Hematopoietic multipotent progenitor cell treated with erythropoietin and hydrocortisone succinate and interleukin-3 and kit ligand, for 8 days (in vitro differentiated cells): ENCODE measurements at places on chromosomes 2 and 18.

GRCh38 chr18:59575995-59576394 lies 121.2 kb downstream of the CCBE1 start:
- no peak for DNase-seq

- no peak for DNase-seq
Observed at GRCh38 chr2:189502714-189503113, 61.4 kb downstream of the WDR75 start.

- no peak for DNase-seq
Observed at GRCh38 chr2:163248376-163249253, 410.0 kb upstream of the KCNH7 start.

GRCh38 chr2:73268366-73268829 lies 15.9 kb downstream of the FBXO41 start:
- no peak for DNase-seq

- no peak for DNase-seq
Observed at GRCh38 chr2:47118581-47118980, 36.5 kb downstream of the STPG4 start.

- no peak for DNase-seq
Observed at GRCh38 chr18:49279041-49279440, 181.4 kb downstream of the DYM start.

DNA sequence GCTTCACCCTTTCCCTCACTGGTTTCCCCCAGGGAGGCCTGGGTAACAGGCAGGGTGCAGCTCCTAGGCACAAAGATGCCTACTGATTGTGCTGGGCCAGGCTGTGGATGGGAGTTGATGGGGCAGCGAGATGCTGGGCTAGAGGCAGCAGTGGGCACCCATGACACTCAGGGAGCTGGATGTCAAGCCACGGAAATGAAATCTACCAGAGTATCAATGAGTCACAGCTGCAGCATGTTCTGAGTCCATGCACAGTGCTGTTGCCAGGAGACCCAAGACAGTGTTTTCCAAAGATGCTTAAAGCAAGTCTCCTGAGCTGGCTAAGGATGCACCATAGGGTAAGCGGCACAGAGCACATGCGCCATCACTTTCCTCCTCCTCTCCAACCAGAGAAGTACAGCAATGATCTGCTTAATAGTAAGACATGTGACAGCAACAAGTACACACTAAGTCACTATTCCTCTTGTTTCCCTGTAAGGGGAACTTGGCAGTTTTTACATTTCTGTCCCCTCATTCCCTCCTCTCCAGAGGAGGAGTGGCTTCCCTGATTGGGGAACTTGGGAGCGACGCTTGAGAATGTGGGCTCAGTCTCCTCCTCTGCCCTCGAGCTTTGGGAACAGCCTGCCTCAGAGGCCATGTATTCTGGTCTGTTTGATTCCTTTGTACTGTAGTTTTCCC lies 57.2 kb downstream of the CDC42EP3 start:
- no peak for DNase-seq

DNA sequence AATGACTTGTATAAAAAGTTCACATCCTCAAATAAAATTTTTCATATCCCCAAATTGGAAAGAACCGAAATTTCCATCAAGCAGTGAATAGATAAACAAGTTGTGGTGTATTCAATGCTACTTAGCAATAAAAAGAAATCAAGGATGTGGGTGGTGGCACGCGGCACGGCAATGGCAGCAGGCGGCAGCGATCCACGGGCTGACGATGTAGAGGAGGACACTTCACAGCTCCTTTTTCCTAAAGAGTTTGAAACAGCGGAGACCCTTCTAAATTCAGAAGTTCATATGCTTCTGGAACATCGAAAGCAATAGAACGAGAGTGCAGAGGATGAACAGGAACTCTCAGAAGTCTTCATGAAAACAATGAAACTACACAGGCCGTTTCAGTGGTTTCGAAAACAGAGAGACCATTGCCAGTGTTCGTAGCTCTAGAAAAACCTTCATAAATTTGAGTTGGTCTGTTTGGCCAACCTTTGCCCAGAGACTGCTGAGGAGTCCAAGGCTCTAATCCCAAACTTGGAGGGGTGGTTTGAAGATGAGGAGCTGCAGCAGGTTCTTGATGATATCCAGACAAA lies 9.8 kb upstream of the IL36A start:
- DNase-seq = no peak

DNA sequence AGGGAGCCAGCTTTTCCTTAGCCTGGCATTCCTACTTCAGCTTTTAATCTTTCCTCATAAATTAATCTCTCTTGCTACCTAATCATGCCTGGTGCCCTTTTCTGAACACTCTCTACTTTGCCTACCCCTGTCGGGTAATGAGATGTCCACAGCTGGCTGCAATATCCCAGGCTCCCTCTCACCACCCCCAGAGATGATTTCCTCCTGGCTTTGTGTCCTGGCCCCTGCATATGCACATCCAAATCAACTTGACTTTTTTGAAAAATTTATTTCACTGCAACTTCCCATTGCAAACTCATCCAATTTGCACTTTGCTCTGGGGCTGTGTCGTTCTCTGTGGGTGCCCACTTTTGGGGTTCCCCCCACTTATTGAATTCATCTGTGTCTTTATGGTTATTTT lies 218.1 kb upstream of the SKOR2 start:
- no peak for DNase-seq

DNA sequence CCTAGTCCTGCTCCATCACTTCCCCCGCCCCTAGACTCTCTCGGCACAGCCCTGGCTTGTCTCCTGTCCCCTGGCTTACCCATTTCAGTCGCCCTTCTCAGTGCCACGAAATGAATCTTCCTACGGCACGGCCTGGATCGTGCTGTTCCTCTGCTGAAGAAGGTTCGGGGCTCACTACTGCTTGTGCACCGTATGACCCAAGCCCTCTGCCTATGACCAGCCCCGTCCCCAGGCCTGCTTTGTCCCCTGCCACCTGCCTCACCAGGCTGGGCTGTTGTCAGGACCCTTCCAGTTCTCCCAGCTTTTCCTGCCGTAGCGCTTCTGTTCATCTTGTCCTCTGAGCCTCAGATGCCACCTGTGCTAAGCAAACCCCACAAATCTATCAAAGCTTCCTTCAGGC lies 13.9 kb downstream of the CHMP1B start:
- DNase-seq = no peak

- no peak for DNase-seq
Observed at GRCh38 chr2:68915393-68915792, 37.3 kb downstream of the GKN2 start.

- DNase-seq = peak; percentile 97
Observed at GRCh38 chr2:231666171-231667095, 41.9 kb upstream of the PTMA start.

GRCh38 chr2:200354833-200355751 lies 48.6 kb downstream of the SPATS2L start:
- no peak for DNase-seq
